ENCODE measurements at places on chromosomes 12 and 14.

DNA sequence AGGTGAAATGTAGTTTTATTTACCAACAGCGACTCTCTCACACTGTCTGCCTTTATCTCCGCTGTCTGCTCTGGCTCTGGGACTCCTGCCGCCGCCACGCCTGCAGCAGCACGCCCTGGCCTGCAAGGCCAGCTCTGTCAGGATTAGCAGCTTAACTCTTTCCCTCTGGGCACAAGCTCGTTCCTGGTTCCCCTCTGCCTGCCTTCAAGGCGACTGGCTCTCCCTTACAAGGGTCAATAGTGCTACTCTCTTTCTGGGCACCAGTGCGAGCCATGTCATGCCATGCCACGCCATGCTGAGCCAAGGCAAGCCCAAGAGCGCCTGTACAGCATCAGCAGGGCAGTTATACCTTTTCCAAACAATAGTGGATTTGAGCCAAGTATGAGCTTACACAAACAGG lies 3.6 kb upstream of the CLEC2B start:
- DNase-seq, result no peak

- no peak for DNase-seq
These were observed 89.0 kb downstream of the SLC38A1 start for GRCh38 chr12:46179693-46180452.

DNA sequence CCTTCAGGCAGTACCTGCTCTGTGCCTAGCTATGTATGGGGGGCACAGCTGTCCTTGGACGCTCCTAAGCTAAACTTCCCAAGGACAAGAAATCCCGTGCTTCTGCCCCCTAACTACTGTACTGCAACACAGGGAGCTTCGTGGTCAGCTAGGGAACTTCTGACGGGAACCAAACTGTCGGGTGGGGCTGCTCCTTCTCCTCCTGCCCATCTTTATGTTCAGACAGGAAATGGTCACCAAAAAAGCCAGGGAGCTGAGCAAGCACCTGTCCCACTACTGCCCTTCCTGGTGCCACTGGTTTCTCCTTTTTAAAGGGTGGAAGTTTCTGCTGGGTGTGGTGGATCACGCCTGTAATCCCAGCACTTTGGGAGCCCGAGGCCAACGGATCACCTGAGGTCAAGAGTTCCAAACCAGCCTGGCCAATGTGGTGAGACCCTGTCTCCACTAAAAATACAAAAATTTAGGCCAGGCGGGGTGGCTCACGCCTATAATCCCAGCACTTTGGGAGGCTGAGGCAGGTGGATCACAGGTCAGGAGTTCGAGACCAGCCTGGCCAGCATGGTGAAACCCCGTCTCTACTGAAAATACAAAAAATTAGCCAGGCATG lies 26.6 kb downstream of the PXN start:
- DNase-seq, result no peak

DNA sequence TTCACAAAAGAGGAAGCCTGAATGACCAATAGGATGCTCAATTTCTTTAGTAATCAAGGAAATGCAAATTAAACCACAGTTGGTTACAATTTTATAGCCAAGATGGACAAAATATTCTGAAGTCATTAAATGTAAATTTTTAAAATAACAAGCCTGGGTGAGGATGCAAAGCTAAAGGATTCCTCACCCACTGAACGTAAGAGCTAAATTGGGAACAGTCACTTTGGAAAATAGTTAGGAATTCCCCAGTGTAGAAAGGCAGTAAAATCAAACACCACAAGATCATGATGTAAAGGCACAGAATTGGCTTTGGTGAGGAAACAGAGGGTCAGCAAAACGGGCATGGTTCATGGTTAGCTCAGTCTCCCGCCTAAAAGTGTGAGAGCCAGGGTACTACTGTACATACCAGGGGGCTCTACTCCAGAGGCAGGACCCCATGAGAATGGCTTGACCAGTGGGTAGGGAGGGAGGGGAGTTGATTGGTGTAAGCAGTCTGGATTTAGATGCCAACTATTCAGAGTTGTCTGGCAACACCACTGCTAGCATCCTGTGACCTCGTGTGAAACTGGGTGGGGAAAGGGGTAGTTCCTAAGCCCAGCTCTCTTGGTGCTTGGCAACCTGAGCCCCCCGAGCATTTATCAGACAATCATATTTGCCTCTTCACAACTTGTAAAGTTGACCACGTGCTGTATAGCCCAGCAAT lies 213.4 kb upstream of the EGLN3 start:
- DNase-seq, result no peak

DNA sequence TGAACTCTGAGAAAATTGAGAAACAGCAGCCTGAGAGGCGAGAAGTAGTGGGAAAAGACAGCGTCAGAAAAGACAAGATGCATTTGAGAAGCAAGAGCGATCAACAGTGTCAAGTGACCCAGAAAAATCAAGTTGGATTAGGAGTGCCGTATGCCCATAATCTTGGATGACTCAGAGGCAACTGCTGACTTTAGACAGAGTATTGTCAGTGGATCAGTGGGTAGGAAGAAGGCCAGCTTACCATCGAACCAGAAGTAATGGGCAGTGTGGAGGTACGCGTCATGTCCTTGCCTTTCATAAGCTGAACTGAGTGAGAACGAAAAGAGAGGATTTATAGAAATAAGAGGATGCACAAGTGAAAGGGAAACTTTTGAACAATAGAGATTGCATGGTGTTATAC lies 151.0 kb upstream of the NAV3 start:
- no peak for DNase-seq

DNA sequence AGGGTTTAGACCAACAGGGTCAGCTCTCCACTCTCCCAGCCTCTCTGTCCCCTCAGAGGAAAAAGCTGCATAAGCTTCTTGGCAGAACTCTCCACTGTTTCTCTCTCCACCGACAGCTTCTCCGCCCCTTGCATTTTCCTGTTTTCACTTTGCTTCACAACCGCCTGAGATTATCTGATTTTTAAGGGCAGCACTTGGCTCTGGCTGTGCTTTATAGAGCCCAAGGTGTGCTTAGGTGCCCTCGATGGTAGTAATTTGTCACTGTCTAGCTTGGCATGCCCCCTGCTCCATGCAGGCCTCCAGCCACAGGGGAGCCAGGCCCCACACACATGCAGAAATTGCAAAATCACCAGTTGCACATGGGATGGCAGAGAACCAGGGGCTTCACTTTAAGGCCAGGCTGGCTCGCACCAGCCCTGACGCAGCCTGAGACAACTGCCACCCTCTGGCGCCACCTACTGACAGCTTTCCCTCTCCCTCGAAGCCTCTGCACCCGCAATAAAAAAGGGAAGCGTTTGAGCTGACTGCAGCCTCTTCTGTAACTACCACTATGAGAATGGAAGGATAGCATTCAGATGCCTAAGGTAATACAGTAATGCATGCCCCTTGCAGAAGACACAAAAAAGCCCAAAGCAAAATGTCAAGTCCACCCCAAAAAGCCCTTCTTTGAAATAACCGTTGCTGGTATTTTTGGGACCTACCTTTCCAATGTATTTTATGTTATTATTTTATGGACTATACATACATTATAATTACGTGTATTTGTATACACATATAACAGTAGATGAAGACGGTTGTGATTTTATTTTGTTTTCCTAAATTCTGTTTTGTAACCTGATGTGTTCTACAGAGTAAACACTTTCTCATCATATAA lies 32.0 kb upstream of the RIMBP2 start:
- DNase-seq, result peak; percentile 90

GRCh38 chr14:100979780-100980179 lies 76.3 kb upstream of the RTL1 start:
- no peak for DNase-seq

DNA sequence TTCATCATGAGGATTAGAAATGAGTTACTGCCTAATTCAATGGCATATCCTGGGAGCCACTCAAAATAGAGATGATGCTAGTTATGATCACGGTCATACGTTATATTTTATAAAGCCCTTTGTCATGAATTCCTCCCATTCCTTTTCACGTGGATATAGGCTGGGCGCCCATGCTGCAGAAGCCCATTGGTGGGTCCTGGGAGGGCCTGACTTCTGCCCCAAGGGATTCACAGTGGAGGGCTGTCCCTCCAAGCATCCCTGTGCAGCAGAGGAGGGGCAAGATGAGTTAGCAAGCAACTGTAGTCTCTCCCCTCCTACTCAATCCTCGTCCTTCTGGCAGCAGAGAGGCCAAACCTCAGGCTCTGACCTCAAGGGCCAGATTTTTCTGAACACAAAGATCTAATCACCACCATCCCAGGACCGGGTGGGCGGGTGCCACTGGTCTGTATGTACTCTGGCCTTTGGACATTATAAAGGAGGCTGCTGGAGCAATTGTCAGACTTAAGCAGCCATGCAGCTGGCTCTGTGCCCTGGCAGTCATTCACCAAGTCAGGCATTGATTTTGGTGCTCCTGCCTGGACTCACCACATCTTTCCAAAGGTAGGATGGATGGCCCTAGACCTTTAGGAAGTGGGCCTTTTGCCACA lies 8.6 kb downstream of the GLTP start:
- DNase-seq, result no peak

- no peak for DNase-seq
These were observed 7.7 kb downstream of the SLC15A4 start for GRCh38 chr12:128815779-128816642.

DNA sequence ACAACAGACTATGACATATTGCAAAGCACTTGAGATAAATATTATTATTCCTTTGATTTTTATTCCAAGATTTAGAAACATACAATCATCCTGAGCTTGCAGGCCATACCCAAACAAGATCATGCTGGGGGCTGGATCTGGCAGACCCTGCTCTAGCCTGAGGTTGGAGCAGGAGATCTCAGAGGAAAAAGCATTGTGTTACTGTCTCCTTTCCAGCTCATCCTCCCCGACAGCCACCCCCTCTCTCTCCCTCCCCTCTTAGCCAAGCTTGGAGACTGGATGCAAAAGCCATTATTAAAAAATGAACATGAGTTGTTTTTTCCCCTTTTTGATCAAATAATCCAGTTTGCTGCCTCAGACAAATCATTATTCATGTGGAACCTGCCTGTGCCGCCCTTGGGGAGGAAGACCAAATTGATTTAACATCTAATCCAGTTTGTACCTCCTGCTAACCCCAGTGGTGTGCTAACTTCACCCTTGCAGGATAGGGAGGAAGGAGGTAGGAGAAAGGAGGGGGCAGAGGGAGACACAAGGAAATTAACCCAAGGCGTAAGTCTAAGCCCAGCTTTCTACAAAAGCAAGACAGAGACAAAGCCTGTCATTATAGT lies 565.8 kb upstream of the TBX3 start:
- DNase-seq, result no peak

- no peak for DNase-seq
These were observed 53.1 kb upstream of the RIN3 start for GRCh38 chr14:92460541-92460915.

DNA sequence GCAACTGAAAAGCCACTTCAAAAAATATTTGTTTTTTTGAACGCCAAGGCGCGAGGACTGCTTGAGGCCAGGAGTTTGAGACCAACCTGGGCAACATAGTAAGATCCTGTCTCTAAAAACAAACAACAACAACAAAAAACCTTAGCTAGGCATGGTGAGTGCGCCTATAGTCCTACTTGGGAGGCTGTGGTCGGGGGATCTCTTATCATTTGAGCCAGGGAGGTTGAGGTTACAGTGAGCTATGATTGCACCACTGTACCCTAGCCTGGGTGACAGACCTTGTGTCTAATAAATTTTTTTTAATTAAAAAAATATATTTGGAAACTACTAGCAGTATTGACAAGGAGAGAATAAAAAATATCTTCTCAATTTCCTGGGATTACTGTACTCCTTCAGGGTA lies 113.1 kb downstream of the TRAFD1 start:
- DNase-seq, result peak; percentile 69

GRCh38 chr14:93326196-93326595 lies 6.6 kb downstream of the BTBD7 start:
- DNase-seq, result no peak

DNA sequence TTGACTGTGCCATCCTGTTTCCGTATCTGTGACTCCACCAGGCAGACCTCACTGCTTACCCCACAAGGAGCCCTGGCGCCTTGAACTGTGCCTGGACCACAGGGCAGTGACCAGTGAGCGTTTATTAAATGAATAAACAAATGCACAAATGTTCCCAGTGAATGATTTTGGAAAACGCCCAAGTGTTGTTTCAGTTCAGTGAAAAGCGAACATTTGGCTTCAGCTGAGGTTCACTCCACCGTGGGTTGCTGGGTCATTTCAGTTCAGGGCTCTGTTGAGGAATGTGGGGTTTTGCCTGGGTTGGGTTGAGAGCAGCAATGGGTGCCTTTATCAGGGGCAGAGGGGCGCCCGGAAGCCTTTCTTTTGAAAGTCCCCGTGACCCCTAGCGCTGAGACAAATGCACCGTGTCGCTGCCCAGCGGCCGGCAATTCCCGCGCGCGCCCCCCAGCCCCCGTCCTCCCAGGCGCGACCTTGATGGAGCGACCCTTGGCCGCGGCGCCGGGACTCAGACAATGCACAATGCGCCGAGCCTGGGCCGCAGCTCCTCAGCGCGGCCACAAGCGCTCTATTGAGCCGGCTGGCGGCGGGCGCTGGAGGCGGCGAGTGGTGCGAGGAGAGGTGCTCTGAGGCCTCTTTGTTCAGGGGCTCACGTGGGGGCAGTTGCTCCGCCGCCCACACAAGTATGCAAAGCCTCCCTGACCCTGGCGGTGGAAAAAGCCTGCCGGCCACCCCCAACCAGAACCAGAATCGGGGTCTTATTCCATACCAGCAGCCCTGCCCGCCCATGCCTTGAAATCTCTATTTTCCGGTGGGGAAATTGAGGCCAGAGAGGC lies 40.5 kb upstream of the CLMN start:
- DNase-seq, result no peak

- no peak for DNase-seq
These were observed 30.8 kb downstream of the NOS1 start for GRCh38 chr12:117330441-117331113.

DNA sequence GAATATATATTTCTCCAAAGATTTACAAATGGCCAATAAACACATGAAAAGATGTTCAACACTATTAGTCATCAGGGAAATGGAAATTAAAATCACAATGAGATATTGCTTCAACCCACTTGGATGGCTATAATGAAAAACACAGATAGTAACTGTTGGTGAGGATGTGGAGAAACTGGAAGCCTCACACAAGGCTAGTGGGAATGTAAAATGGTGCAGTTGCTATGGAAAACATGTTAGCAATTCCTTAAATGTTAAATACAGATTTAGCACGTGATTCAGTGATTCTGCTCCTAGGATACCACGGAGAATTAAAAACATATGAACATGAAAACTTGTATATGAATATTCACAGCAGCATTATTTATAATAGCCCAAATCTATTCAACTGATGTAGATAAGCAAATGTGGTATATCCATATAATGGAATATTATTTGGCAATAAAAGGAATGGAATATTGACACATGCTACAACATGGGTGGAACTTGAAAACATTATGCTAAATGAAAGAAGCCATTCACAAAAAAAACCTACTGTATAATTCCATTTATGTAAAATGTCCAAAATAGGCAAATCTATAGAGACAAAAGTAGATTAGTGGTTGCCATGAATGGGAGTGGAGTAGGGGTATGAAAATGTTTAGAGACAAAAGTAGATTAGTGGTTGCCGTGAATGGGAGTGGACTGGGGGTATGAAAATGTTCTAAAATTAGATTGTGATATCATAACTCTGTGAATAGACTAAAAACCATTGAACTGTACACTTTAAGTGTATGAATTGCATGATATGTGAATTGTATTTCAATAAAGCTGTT lies 227.1 kb upstream of the DDHD1 start:
- no peak for DNase-seq

GRCh38 chr12:131895640-131896079 lies 1.2 kb downstream of the ULK1 start:
- peak; percentile 36 for DNase-seq

- no peak for DNase-seq
These were observed 3.4 kb upstream of the DLK1 start for GRCh38 chr14:100723135-100723829.

GRCh38 chr12:7512553-7512952 lies 9.0 kb upstream of the CD163 start:
- DNase-seq, result peak; percentile 12

GRCh38 chr12:120110550-120111501 lies 5.7 kb downstream of the RAB35 start:
- peak; percentile 68 for DNase-seq

Measured in hematopoietic multipotent progenitor cell treated with erythropoietin and hydrocortisone succinate and interleukin-3 and kit ligand, for 6 days (in vitro differentiated cells).